Testis (tissue), 5 donors: ENCODE measurements at places on chromosomes 5 and 9.

GRCh38 chr5:74372502-74373064, 267.9 kb downstream of the ENC1 start:
- no peak for DNase-seq

- no peak for DNase-seq
Measured at GRCh38 chr9:127753622-127754021, 18.5 kb upstream of the TOR2A start.

GRCh38 chr9:113464286-113464660, 746 bp downstream of the RGS3 start:
- no peak for DNase-seq

- DNase-seq, result no peak
Measured at GRCh38 chr5:109161914-109162683, 247.7 kb downstream of the PJA2 start.

DNA sequence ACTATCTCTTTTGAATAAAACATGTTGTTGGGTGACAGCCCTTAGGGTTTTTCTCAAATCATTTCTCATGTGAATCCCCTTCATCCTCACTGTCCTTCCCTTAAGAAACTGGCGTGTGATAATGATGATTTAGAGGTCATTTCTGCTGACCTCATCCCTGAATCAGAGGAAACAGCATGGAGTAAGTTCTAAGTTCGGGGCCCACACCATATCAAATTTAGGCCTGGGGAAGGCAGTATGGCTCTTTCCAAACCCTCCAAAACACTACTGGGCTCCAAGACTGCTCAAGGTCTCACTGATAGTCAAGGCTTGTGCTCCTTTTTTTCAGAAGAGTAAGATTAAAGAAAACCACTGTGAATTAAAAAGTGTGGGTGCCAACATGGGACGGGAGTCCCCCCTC, 872 bp upstream of the SMIM3 start:
- DNase-seq, result no peak

- no peak for DNase-seq
Measured at GRCh38 chr5:171367424-171368370, 20.0 kb upstream of the NPM1 start.

GRCh38 chr9:138043411-138044345, 166.1 kb downstream of the CACNA1B start:
- DNase-seq, result peak; percentile 11

DNA sequence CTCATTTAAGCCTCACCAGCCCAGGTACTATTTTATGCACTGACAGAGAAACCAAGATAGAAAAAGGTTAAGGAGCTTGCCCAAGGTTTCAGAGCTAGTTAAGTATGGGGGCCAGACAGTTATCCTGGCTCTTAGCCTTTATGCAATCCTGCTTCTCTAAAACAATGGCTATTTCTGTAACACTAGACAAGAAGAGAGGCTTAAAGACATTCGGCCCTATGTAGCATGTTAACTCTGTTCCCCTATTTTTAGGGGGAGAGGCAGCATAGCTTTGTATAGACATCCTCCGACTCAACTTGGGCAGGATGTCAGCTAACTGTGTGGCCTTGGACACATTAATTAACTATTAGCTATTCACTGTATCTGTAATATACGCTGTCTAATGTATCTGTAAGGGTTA, 54.6 kb downstream of the LHFPL2 start:
- DNase-seq, result no peak

- peak; percentile 11 for DNase-seq
Measured at GRCh38 chr9:129284607-129285291, 106.7 kb upstream of the IER5L start.

DNA sequence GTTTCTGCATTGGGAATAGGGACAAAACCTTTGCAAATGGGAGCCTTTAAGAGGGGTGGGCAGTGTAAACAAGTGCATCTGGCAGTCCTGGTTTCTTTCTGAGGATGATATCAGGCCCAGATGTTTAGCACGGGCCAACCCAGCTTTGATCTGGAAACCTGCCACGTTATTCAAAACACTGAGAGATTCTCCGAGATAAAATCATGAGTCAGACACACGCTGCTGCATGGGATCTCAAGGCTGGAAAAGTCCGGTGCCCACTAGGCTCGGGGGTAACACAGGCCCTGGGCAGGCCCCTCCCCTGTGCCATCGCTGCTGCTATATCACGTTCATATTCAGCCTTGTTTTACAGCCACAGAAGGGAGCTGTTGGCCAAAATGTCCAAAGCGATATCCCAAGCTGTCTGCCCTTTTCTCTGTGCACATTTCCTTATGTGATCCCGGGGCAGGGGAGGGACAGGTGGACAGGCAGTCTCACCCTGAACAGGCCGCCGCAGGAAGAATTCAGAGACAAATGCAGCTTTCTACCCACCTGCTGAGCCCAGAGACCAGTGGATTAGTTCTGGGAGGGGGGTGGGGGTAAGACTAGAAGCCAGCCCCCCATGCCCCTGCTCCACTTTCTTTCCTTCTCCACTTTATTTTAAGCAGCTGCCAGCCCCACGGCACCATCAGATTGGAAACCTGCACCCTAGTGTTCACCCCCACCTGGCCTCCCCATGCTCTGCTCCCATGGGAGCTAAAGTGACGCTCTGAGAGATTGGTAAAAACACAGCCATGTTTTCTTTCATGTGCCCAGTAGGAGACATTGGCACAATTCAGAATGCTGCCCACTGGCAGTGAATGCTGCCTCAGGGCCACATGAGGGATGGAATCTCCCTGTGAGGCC, 63.1 kb downstream of the TMOD1 start:
- DNase-seq, result no peak

DNA sequence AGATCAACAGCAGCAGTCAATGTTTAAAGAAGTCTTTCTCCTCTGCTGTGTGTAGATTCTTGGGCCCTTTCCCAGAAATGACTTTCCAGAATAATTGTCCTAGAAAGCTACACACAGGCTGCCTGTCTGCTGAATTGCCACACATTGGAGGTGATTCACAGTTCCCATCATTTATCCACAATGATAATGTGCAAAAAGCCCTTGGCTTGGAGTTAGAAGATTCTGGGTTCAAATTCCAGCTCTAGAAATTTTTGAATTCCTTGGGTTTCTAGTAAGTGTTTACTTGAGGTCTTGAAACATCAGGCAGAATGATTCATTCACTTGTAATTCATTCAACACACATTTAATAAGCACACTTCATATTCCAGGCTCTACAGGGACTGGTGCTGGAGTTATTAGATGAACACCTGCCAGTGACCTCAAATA, 28.6 kb upstream of the EPB41L4B start:
- no peak for DNase-seq

DNA sequence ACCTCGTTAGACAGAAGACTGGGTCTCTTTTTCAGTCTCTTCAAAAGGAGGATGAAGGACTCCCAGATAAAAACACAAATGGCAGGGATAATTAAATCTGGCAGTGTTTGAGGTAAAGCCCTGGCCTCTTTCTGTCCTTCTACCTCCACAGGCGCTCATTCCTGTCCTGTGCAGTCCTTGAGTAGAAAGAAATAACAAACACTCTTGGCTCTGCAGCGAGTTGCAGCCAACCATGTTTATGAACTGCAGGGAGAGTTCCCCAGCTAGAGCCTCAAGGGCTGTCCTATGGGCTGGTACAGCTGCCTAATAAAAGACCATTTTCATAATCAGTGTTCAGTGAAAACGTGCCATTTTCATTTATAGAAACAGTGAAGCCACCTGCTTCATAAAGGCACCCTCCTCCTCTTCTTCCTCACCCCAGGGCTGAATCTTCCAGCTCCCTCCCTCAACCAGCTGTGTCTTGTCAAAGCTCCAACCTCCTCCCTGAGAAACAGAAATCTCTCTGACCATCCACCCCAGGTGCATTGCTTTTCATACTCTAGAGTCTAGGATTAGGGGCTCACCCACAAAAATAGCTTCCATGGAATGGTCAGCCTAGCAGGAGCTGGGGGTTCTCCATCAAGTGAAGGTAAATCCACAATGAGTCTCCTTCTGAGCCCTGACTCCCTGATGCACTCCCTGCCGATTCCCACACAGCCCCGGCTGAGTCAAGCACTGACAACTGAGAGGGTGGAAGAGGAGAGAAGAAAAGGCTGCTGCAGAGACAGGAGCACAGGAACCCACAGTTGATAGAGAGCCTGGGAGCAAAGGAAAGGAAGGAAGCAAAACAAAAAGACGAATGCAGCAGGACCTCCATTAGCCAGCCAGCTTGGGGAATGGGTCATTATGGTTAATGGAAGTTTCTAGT, 150.7 kb downstream of the CMYA5 start:
- DNase-seq, result no peak

- no peak for DNase-seq
Measured at GRCh38 chr5:62348723-62349481, 42.9 kb downstream of the KIF2A start.

GRCh38 chr5:175472378-175472777, 6.0 kb upstream of the SFXN1 start:
- DNase-seq, result no peak

DNA sequence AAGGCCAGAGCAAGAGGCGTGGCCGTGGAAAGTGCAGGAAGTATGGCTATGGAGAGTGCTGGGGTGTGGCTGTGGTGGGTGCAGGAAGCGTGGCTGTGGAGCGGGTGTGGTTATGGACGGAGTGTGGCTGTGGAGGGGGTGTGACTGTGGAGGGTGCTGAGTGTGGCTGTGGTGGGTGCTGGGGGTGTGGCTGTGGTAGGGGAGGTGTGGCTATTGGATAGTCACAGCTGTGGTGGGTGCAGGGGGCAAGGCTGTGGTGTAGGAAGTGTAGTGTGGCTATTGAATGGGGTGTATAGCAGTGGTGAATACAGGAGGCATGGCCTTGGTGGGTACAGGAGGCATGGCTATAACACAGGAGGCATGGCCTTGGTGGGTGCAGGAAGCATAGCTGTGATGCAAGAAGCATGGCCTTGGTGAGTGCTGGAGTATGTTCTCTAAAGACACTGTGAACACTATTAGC, 40.8 kb upstream of the SPATA31C2 start:
- DNase-seq, result no peak

GRCh38 chr5:41925555-41925951, 472 bp downstream of the FBXO4 start:
- peak; percentile 52 for DNase-seq

DNA sequence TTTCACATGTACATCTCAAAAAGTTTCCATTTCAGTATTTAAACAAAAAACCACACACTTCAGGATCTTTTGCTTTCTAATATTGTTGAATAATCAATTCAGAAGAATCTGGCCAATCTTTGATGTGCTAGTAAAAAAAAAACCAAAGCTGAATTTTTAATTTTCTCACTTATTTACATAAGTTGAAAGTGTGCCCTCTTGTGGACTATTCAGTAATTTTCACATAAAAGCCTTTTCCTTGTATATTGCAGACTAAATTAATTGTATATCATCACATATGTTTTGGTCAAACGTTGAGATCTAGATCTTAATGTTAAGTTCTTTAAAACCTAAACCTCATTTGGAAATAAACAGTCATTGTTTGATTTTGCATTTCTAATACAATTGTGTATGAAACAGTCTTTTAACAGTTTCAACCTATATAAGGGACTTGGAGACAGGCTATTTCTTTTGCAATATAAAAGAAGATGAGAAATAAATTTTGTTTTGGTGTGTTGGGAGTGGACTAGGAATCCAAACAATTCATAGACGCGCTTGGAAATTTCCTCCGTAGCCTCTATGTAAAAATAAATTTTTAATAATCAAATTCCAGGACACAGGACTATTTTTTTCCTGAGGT, 68.1 kb downstream of the NIPBL start:
- no peak for DNase-seq

DNA sequence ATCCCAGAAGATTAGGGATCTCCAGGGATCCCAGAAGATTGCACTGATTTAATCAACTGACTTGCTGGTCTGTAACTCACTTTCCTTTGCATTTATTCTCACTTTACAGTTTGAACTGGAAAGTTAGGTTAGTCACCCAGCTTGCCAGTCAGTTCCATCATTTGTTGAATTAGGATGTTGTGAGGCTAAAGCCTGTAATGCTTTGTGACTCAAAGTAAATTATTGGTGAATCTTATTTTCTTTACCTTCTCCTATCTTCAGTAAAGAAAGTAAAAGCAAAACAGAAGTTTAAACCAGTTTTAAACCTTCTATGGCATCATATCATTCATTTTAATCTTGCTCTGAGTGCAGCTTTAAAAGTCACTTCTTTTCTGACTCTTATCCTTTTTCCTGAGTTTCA, 85.8 kb downstream of the SLC44A1 start:
- DNase-seq, result no peak

DNA sequence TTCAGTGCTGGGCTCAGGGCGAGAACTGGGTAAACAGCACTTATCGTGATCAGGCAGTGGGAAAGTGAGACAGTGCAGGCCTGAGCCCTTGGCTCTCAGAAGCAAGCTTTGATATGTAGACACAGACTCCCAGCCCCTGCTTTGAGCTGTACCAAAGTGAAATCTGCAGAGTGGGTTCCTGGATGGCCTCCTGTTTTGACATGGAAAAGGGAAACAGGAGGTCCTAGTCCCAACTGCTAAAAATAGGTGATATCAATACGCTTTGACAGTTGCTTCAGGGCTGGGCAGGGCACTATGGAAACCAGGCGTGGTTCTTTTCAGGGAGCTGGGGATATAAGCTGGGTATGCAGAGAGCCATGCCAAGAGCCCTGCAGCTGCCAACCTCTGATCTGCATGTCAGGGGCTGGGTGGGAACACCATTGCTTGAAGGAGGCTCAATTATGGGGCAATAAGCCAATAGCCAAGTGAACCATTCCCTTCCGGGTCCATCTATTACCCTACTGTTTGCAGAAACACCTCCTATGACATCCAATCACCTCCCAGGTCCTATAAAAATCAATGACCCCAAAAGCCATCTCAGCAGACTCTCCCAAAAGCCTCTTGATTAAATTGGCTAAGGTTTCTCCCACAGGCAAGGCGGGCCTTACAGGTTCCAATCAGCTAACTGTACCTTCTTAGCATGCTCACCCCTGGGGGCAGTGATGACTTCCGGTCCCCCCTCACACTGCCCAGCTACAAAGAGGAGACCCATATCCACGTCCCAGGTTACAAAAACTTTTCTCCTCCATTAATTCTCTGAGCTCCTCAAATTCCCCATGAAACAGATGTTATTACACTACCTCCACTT, 45.8 kb downstream of the EPB41L4B start:
- DNase-seq, result no peak

DNA sequence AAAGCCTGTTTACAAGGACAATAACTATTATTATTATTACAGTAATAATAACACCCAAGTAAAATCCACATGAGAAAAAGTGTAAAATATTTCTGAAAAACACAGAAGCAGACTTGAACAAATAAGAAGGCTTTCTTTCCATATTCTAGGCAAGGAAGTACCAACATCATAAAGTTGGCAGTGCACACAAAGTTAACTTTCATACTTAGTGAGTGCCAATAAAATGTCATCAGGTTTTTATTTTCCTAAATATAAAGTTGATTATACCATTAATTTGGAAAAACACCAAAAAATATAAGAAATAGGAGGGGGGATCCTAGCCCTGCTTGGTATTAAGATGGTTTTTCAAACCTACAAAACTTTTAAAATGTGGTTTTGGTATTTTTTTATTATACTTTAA, 161.4 kb downstream of the PRELID2 start:
- DNase-seq, result no peak

DNA sequence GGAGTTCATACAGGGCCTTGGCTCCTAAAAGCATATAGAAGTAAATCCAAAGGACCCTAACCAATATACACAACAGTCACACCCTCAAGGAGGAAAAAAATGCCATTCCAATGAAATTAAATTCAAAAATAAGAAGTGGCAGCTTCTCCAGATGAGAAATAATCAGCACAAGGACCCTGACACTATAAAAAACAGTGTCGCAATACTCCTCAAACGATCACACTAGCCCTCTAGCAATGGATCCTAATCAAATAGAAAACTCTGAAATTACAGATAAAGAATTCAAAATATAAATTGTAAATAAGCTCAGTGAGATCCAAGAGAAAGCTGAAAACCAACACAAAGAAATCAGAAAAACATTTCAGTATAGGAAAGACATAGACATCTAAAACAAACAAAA, 33.5 kb upstream of the HTR4 start:
- no peak for DNase-seq

GRCh38 chr5:108201721-108202120, 180.2 kb downstream of the FBXL17 start:
- DNase-seq, result no peak
